CD4-positive, alpha-beta T cell treated with Interferon gamma for 1 hour (primary cell): ENCODE measurements at places on chromosomes 12 and 14.

- DNase-seq = no peak
These were observed 36.6 kb downstream of the GPR135 start for GRCh38 chr14:59428581-59429012.

GRCh38 chr14:103867523-103867953, 20.2 kb upstream of the PPP1R13B start:
- no peak for DNase-seq

GRCh38 chr14:21840765-21841164, 167.1 kb upstream of the OR4E1 start:
- no peak for DNase-seq

GRCh38 chr14:90809530-90810312, 6.5 kb downstream of the TTC7B start:
- DNase-seq = no peak

GRCh38 chr12:2582631-2583030, 212.1 kb upstream of the FKBP4 start:
- no peak for DNase-seq

- DNase-seq = peak; percentile 44
These were observed 64.2 kb downstream of the CLMN start for GRCh38 chr14:95255487-95255886.

GRCh38 chr14:29927376-29928116, at the start of gene PRKD1:
PRKD1 (minus strand) TSS chr14:29927847.
- no peak for DNase-seq

GRCh38 chr12:26692407-26692806, 140.6 kb downstream of the ITPR2 start:
- DNase-seq = no peak

- no peak for DNase-seq
These were observed 30.9 kb upstream of the TDRD9 start for GRCh38 chr14:103897075-103897947.

DNA sequence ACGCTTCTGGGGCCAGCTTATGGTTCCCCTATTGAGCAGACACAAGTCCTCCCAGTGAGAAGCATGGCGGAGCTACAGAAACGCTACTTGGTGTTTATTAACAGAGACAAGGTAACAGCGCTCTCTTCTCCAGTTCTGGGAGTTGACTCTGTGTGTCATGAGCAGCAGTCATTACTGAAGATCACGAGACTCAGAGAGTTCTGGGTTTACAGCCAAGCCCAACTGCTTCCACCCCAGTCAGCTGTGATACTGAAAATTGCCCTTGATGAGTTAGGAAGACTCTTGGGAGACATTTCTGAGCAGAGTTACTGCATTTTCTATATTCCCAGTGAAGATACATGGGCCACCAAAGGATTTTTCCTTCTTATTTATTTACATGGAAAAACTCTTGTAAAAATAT, 48.6 kb downstream of the CFAP251 start:
- DNase-seq = no peak

DNA sequence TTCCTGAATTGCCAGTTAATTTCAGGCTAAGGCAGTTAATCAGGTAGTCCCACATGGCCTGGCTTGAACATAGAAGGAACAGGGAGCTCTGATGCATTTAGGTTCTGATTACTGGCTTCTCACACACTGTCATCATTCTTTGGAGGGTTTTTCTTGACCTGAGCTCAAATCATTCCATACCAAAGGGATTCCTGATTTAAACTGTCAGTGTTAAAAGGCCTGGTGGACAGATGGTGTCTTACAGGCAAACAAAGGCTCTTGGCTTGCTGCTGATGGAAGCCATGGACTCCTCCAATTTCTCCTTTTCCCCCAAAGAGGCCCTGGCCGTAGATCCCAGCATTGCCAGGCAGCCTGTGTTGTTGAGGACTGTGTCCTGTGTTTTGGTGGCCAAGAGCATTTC, 30.2 kb downstream of the CACNA1C start:
- DNase-seq = no peak

GRCh38 chr14:92389598-92390158, 66.7 kb downstream of the SLC24A4 start:
- DNase-seq = no peak

DNA sequence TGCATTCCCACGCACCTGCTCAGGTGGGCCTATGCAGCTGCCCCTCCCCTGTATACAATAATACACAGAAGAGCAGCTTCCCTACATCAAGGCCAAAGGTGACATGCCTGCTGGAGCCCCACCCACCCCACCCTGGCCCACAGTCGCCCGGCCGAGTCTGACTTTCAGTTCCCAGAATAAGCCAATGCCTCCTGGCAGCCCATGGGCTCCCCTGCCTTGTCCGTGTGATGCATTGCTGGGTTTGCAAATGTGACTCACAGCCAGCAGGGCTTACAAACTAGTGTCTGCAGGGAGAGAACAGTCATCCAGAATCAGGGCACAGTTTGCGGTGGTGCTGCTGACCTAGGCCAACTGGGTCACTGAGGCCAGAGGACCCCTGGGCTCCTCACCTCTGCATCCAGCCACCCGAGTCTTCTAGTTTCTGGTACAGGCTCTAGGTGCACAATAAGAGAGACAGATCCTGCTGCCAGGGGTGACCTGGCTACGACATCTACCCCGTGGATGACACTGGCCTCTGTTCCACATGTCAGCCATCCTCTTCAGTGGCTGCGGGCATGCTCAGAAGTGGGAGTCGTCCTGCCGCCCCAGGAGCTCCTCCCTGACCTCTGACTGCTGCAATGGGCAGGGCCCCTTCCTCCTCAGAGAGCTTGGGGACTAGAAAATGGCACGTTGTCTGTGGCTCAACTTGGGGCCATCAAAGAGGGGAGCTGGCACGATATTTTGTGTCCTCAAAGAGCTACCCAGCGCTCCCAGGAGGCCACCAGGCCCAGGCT, 84.5 kb downstream of the CHGA start:
- peak; percentile 38 for DNase-seq

DNA sequence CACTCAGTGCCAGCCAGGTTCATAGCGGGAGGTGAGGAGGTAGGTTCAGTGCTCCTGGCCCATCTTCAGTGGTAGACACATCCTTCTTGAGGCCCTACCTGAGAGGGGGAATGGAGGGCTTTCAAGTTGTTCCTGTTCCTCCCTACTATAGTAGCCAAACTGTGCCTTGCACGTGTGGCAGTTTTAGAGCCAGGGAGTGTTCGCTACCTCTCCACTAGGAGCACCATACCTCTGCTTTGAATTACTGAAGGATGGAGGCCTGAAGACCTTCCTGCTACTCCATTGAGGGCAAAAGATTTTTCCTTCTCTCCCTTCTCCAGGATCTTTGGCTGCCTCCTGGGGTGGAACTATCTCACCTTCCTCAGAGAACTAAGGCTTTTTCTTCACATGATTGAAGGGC, 5.9 kb upstream of the ALG10 start:
- DNase-seq = no peak

GRCh38 chr14:96268431-96269358, 12.7 kb downstream of the BDKRB1 start:
- DNase-seq = no peak

GRCh38 chr12:19904819-19905218, 463.5 kb upstream of the PDE3A start:
- no peak for DNase-seq

DNA sequence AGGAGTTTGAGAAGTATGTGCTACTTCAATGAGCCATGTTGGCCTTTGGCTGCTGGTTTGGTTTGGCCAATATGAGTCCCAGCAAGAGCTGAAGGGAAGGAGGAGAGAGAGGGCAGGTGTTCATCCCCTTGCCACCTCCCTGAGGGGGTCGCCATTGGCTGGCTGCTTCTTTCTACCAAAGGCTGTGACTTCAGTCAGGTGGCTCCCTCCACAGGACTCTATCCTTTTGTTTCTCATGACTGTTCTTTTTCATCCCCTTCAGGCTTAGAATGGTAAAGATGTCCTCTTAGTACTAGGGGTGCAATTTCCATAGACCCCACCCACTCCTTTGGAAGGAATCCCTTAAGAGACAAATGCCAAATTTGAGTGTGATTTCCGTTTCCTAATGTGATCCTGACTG, 31.2 kb upstream of the OTOGL start:
- no peak for DNase-seq

DNA sequence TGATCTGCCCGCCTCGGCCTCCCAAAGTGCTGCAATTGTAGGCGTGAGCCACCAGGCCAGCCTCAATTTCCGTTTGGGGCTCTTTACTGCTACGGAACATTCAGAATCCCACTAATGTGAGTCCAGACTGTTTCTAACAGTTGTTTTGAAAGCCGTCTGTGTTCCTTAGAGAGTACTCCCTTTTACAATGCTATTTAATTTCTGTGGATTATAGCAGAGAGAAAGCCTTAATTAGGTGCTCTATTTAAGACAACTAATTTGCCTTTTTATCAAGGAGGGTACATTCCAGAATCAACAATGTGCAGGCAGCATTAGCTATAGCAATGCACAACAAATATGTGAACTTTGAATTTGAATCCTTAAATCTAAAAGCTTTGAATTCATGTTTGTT, 2.8 kb upstream of the SAV1 start:
- no peak for DNase-seq

GRCh38 chr14:72883961-72884360, 9.9 kb downstream of the DPF3 start:
- no peak for DNase-seq

DNA sequence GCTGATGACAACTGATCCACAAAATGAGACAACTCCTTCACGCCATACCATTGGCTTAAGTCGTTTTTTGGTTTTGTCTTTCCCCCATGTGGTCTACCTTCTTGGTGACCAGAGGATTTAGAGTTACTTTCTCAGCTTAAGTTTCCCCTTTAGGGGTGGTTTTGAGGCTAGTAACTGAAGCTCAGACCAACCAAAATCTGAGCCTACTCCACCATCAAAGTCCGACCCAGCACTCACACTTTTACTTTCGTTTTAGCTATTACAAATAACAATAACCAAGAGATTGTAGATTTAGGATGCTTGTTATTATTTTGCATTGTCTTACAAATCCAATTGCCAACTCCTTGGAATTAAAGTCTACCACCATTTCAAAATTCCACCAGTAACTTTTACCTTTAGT, 130.6 kb upstream of the MDM1 start:
- DNase-seq = no peak

- no peak for DNase-seq
These were observed 452.7 kb downstream of the BCL11B start for GRCh38 chr14:98819132-98819866.

DNA sequence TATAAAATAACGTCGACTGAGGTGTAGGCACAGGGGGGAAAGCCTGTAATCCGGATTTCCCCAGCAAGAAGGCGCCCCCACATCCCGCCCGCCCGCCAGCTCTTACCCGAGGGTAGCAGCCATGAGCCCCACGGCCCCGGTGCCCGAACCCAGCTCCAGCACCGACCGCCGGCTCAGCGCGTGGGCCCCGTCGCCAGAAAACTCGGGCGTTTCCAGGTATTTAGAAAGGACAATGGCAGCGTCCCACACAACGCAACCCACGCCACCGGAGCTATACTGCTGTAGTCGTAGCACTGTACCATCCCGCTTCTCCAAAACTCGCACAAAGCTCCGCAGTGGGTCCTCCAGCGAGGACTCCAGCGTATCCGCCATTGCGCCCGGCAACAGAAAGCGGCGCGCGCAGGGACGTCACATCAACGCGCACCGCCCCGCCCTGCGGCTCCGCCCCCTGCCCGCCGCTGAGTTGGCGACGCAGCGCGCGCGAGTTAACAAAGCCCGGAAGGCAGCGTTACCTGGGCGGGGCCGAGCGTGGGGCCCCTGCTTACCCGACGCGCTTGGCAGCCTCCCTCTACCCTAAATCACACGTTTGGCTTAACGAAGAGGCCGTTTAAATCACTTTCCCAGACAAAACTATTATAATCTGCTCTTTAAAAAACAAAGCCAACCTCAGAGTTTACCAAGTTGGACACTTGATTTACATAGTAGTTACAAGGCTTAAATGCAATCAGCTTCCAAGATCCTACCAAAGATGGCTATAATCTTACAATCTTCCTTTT, at the start of gene VCPKMT:
VCPKMT (minus strand) TSS at position 392 of the 776 bp plus-strand sequence; CDS start at position 372, 20 bp downstream.
- DNase-seq = peak; percentile 93

DNA sequence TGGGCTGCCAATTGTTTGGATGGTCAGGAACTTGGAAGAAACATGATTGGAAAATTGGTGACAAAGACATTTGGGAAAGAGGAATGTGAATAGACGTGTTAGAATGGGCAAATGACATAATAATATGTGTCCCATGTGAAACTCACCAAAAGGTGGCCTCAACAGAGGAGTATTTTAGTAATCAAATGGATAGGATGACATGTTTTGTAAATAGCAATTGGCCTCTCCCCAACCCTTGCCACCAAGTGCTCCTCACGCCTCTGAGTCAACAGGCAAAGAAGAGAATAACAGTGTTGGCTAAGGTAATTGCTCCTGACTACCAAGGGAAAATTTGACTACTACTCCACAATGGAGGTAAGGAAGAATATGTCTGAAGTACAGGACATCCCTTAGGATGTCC, 81.4 kb downstream of the ATXN7L3B start:
- DNase-seq = no peak

DNA sequence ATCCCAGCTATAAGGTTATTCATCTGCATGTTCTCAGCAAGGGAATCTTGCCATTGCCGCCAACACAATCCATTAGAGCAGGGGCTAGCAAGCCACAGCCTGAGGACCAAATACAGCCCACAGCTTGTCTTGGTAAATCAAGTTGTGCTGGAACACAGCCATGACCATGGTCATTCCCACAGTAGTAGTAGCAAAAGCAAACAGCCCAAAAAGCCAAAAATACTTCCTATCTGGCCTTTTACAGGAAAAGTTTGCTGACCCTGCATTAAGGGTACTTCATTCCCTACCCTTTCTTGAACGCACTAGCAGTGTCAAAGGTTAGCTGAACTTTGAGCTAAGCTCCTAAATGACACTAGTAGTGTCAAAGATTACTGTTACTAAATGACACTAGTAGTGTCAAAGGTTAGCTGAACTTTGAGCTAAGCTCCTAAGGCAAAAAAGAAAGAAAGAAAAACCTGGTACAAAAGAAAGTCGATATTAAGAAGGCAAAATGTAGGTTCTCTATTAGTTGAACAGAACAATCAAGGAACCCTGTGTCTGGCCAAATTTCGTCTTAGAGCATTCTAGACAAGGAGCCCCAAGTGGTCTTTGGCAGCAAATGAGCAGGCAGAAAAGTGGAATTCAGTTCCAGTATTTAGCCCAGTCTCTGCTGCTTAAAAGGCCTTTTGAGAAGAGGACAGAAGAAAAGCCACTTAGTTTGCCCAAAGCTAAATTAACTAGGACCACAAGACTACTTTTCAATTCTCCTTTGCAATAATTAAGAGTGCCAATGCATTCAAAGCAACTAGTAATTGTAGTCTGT, 67.7 kb downstream of the NT5DC3 start:
- no peak for DNase-seq

DNA sequence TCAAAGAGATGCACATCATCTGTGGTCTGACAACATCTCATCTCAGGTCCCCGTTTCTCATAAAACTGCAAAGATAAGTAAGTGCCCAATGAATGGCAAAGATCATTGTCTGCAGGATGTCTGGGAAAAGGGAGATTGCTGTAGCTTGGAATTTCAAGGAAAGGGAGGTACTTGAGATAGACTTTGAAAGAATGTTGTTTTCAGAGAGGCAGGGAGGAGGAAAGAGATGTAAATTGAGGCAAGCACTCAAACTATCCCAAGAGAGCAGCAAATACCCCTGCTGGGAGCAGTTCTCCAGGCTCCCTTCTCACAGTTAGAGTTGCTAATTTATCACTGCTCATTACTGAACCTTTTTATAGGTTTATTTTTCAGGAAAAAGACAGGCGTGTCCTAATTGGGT, 107.1 kb downstream of the MYRFL start:
- DNase-seq = no peak
